H1 (cell line): ENCODE measurements at places on chromosomes 12 and 14. TPM values are rescaled to one million over a fixed set of nuclear protein-coding genes. Genes with fewer than 3 reads are reported as not detected.

DNA sequence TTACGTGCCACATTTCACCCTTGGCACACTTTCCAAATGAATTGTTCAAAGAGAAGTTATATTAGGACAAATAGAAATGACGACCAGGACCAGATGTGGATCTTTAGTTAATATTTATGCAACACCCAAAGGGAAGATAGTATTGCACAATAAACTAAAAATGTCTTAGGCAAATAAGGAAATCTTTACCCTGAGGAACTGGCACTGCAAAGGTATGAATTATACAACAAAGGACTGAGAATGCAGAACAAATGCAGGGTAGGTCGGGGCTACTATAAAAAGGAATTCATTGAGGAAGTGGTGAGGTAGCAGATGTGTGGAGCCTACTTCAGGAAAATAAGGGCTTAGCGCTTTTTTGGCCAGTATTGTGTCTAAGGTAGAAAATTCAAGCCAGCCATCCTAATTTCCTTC is 3.9 kb upstream of the TMTC2 start:
- no peaks in the 10 kb centered on the region for H3K4me1 ChIP-seq
- H3K36me3 ChIP-seq = no peaks in the 10 kb centered on the region
- no peak overlapping the region for H3K27ac ChIP-seq
- H3K4me3 ChIP-seq = no peak overlapping the region

DNA sequence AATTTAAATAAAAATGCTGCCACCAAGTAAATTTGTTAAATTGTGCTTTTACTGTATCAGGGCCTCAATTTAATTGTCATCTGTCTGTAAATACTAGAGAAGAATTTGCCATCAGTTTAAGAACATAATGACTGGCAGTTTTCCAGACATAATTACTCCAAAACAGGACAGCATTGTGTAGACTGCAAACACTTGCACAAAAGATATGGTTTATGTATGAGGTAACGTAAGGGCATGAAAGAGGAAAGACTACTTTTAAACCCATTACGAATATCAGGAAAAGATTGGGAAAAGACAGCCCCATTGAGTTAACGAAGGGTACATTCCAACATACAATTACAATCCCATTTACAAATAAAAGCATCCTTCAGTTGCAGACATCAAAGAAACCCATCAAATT is 59.8 kb upstream of the KRR1 start:
- no peaks in the 10 kb centered on the region for H3K27me3 ChIP-seq
- H3K27ac ChIP-seq = no peak overlapping the region
- H3K4me3 ChIP-seq = no peak overlapping the region
- H3K36me3 ChIP-seq = no peaks in the 10 kb centered on the region
- H3K4me1 ChIP-seq = no peaks in the 10 kb centered on the region

DNA sequence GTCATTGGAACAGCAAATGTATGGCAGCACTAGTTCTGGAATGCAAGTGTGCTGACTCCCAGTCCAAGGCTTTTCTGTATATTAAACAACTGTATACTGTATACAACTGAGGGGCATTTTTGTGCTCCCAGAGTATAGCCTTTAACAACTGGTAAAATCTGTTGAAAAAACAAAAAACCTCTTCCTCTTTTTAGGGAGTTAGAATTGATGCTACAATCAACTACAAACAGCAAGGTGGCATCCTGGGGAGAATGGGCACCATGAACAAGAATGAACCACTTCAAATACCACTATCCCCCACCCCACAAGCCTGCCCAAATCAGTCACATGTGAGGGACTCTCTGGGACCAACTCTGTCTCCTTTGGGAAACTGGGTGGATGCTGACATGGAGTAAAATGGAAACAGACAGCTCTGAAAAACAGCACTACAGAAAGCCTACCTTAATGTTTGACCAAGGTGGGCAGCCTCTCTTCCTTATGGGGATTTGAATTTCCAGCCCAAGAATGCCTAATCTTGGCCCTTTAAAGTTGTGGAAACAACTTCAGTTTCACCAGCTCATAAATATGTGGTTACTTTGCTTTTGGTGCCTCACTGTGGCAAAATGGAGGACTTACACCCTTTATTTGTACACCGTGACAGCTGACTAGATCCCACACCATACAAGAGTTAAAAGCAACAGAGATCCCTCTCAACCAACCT is 7.5 kb downstream of the VTI1B start:
- H3K4me3 ChIP-seq = no peak overlapping the region
- no peaks in the 10 kb centered on the region for H3K36me3 ChIP-seq
- no peak for DNase-seq
- H3K27me3 ChIP-seq = no peaks in the 10 kb centered on the region

BCL7A gene
- total RNA-seq = 12.7 and 13.6 TPM in 2 replicates

NDUFA12 gene
- 98.1 and 99.4 TPM in 2 replicates for total RNA-seq

GRCh38 chr12:105892362-105892910 is 246.3 kb downstream of the NUAK1 start:
- DNase-seq = no peak
- no peak overlapping the region for H3K4me3 ChIP-seq
- no peaks in the 10 kb centered on the region for H3K36me3 ChIP-seq
- no peaks in the 10 kb centered on the region for H3K27me3 ChIP-seq
- H3K4me1 ChIP-seq = no peaks in the 10 kb centered on the region

DNA sequence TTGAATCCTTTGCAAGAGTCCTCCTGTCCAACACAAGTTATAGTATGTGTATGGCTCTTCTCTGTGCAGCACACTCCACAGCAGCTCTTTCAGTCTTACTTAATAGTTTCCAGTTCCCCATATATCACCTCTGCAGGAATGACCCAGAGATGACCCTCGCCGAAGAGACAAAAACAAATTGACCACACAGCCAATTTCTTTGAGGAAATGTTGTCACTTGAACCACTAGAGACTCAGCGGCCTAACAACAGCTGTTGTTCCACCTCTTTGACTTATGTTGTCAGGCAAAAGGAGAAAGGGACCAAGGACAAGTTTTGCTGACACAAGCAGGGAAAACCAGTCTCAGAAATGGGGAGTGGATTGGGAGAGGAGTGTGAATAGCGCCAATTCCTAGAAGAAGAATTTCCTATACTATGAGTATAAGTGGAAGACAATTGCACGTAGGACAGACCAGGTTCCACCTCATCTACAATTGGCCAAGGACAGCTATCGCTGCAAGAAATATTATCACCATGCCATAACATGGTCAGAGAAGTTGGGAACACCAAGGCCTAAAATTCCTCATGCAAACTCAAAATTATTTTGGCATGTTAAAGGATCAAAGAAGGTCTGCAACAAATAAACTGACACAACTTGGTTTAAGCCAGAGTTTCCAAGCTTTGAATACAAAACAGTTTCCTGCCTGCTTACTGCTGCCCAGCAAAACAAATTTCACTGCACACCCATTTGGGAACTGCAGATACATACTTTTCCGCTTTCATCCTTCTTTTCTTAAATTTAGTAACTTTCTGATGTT is 41.7 kb upstream of the ITPR2 start:
- no peak overlapping the region for H3K27ac ChIP-seq
- H3K27me3 ChIP-seq = no peaks in the 10 kb centered on the region
- no peak for DNase-seq

GRCh38 chr14:22896356-22896755 is 13.3 kb downstream of the REM2 start:
- H3K36me3 ChIP-seq = peaks cover 2% of the 10 kb centered on the region; the same call in 1 of the 2 replicates
- H3K4me1 ChIP-seq = peaks cover 5% of the 10 kb centered on the region; the same call in 1 of the 2 replicates
- no peak for DNase-seq
- H3K4me3 ChIP-seq = no peak overlapping the region
- H3K27ac ChIP-seq = no peak overlapping the region

DNA sequence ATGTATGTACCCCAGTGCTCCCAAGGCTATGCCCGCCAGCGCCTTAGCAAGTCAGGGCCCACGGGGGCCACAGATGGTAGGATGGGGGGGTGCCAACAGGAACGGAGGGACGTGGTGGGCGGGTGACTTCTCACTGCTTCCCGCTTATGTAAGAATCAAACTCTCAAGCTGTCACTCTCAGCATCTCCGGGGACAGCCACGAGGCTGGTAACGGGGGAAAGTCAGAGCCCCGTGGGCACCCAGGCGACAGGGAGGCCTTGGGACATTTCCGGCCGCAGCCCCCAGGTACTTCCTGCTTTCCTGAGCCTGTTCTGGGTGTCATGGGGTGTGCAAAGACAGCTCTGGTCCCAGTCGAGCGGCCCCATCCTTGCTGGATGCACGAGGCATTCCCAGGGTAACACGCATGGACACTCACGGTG is 59.3 kb downstream of the TESC start:
- peaks cover 1% of the 10 kb centered on the region for H3K4me1 ChIP-seq
- no peak overlapping the region for H3K4me3 ChIP-seq
- no peak for DNase-seq

DNA sequence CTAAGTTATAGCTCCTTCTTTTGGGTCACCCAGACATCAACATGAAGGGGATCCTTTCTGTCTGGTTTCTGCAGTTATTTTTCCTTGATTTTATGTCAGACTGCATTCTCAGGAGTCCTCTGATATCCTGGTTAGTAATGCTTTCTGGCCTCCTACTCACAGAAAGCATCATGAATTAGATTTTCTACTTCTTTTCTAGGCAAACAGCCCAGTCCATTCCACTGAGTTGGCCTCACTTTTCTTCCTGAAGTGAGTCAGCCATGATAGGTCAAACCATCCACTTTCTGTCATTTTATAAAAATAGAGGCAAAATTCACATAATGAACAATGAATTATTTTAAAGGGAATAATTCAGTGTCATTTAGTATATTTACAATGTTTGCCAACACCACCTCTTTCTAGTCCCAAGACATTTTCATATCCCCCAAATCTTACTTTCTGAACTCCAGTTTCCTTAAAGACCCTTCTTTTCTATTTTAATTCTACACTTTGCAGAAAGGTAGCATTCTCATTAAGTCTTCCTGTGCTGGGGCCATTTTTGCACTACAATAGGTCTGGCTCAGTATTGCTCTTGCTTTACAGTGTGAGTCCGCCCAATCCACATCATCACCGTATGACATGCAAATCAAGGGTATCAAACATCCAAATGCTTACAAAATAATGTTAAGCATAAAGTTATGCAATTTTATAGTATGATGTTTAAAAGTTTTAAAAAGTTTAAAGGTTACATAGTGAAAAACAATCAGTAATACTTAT is 95.1 kb downstream of the UNC79 start:
- H3K27ac ChIP-seq = no peak overlapping the region
- no peak overlapping the region for H3K4me3 ChIP-seq
- H3K36me3 ChIP-seq = peaks cover 2% of the 10 kb centered on the region; the same call in 1 of the 2 replicates
- DNase-seq = no peak
- H3K27me3 ChIP-seq = no peaks in the 10 kb centered on the region

GRCh38 chr14:77027538-77028383 is 747 bp downstream of the IRF2BPL start:
- H3K36me3 ChIP-seq = no peaks in the 10 kb centered on the region
- peaks cover 42% of the 10 kb centered on the region for H3K4me1 ChIP-seq
- peaks cover 4% of the 10 kb centered on the region for H3K27me3 ChIP-seq
- H3K4me3 ChIP-seq = peak overlapping the region; percentile 67
- DNase-seq = peak; percentile 66
